ENCODE measurements at places on chromosomes 5 and 9.
A peak's percentile ranks its signal among the peaks of the same experiment; 100 is the strongest.

- DNase-seq, result no peak
Observed at GRCh38 chr9:76560481-76560922, 101.5 kb downstream of the GCNT1 start.

DNA sequence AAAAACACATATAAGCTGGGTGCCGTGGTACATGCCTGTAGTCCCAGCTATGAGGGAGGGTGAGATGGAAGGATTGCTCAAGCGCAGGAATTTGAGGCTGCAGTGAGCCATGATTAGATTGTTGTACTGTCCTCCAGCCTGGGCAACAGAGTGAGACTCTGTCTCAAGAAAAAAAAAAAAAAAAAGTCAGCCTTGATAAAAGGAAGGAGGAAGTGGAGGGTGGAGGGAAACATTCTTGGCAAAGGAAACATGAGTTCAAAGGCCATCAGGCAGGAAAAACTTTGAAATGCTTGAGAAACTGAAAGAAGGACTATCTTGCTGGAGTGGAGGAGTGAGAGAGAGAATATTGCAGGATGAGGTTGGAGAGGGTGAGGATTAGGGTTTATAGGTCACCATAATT is 18.3 kb upstream of the ANKHD1 start:
- DNase-seq, result no peak

- DNase-seq, result no peak
Observed at GRCh38 chr5:89437450-89438435, 554.8 kb upstream of the MEF2C start.

- DNase-seq, result no peak
Observed at GRCh38 chr9:749716-750115, 91.8 kb upstream of the DMRT1 start.

DNA sequence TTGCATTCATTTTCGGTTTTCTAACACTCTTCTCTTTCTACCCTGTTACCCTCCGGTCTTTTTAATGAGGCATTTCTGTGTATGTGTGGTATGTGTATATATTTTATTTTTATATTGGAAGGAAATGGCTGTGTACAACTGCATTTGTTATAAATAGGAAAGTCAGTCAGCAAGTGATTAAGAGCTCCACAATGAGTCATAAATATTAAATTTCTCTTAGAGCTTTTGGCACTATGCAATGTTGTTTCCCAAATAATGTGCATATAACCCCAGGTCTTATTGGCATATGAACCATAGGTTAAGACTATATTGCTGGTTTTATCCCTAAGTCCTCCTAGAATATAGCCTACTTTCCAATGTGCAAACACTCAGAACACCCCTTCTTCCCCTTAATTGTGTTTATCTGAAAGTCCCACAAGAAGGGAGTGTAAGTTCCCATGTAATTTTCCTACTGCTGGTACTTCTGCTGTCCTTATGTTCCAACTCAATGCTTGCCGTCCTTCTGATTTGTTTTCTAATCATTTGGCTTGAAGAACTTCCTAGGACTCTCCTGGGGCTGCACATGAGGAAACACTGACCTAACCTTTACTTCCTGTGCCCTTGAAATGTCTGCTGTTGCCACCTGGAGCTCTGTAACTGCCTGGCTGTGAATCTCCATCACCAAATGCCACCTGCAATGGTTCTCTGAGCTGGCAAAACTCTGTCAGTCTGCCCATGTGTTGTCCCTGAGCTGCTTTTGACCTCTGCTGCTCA is 65.5 kb upstream of the PCSK5 start:
- no peak for DNase-seq

DNA sequence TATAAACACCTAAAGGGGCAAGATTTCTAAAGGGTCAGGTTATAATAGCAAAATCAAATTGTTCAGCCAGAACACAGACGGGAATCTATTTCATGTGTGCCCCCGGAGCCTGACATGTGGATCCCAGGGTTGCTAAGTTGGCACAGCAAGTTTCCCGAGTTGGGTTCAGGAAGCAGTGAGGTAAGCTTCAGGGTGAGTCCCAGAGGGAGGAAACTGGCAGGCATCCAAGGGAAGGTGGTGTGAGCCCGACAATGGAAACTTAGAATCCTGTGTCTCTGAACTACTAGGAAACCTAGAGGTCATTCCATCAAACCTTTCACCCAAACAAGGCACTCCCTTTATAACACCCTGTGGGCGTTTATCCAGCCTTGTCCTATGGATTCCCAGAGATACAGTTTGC is 98.4 kb downstream of the ADRB2 start:
- no peak for DNase-seq

DNA sequence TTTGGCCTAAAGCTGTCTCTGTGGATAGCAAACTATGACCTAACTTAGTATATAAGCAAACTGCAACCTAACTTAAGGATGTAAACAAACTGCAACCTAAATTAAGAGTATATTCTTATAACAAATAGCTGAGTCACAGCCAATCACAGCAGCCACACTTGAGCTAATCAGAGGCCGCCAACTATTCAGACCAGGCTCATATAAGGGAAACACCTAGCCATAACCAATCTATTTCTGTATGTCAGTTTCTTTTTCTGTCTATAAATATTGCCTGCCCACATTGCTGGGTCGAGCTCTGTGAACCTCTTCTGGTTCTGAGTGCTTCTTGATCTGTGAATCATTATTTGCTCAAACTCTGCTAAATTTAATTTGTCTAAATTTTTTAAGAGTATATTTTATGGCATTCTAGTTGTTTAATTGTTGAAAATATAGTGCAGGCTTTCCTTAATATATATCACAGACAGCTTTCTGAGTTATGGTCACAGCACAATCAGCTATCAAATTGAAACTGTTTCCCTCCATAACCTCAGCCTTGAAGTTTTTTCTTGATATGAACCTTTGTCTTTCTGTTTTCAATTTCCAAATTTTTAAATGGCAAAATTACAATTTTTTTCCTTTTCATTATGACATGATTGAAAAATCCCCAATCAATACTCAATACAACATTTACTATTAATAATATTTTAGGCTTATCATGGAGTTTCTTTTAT is 327.1 kb upstream of the NUDT12 start:
- DNase-seq, result no peak

GRCh38 chr9:136001231-136001630 is 40.1 kb upstream of the UBAC1 start:
- DNase-seq, result no peak

DNA sequence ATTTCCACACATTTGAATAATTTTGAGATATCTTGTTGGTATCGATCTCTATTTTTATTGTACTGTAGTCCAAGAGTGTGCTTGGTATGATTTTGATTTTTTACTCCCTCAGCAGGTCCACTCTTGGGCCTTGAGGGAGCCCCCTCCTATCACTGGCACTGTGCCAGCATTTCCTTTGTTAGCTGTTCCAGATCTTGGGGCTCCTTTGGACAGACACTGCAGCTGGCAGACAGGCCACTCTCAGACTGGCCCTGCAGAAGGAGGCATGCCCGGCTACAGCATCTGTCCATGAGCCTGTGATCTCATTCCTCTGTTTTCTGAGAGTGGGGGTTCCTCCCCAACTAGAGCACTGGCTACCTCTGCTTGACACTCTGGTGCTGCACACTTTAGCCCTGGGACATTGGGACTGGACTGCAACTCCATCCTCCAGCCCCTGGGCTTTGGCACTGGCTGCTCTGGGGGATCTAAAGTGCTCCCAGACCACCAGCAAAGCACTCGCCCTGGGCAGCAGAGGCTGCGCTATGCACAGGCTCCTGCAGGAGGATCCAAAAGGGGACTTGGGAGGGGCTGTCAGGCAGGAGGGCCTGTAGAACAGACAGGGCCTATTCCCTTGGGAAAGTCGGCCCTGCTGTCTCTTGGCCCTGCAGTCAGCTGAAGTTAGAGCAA is 271.3 kb upstream of the DMAC1 start:
- no peak for DNase-seq

GRCh38 chr9:89350988-89351557 is 32.8 kb downstream of the SECISBP2 start:
- no peak for DNase-seq

GRCh38 chr5:170152767-170153166 is 47.1 kb downstream of the FOXI1 start:
- DNase-seq, result no peak

GRCh38 chr5:39015743-39016586 is 58.2 kb downstream of the RICTOR start:
- DNase-seq, result no peak

GRCh38 chr9:111232997-111233790 is 96.8 kb downstream of the OR2K2 start:
- DNase-seq, result no peak

GRCh38 chr9:22103685-22104575 is 94.8 kb upstream of the CDKN2B start:
- no peak for DNase-seq

- no peak for DNase-seq
Observed at GRCh38 chr5:171570244-171570825, 150.9 kb downstream of the FGF18 start.

DNA sequence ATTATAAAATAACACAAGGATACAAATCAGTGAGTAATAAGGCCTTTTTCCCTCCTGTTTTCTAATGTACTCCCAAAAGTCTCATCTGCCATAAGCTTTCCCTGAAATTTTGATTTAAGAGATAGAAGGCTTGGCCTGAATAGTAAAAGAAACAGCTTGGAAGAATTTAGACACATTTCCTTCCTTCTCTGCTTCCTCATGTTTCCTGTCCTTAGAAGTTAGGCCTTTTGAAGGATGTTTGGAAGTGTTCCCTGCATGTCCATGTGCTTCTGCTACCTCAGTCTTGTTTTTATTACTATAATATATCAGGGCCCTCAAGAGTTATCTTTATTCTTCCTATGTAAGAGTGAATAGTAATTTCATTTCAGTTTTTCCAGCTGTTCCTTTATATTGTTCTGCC is 242.7 kb downstream of the DEPDC1B start:
- peak; percentile 44 for DNase-seq

- no peak for DNase-seq
Observed at GRCh38 chr5:111737716-111738115, 19.3 kb downstream of the NREP start.

Data from left renal pelvis (tissue), 4 donors.